ENCODE measurements at places on chromosomes 4 and X.

DNA sequence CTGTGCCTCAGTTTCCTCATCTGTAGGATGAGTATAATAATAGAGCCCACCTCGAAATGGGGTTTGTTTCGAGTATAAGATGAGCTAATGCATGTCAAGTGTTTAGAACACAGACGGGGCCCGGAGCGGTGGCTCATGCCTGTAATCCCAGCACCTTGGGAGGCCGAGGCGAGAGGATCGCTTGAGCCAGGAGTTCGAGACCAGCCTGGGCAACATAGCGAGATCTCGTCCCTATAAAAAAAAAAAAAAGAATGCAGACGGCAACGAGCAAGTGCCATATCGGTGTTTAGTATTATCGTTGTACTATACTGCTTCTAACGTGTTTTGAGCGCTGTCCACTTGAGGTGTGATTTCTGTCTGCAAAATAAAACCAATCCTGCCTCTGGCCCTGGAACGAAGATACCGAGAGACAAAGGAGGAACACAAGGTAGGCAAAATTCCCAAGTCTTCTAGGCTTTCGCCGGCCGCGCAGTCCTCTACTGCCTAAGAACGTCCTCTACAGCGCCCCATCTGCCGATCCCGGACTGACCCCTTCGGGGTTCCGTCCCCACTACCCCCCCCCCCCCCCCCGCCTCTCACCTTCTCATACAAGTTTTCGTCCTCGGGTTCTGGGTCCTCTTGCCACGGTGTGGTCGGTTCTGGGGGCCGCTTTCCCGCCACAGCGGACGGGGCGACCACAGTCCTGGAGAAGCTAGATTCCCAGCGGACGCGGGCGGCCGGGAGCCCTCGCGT is 442 bp downstream of the NDUFB11 start:
- peak; percentile 34 for DNase-seq

DNA sequence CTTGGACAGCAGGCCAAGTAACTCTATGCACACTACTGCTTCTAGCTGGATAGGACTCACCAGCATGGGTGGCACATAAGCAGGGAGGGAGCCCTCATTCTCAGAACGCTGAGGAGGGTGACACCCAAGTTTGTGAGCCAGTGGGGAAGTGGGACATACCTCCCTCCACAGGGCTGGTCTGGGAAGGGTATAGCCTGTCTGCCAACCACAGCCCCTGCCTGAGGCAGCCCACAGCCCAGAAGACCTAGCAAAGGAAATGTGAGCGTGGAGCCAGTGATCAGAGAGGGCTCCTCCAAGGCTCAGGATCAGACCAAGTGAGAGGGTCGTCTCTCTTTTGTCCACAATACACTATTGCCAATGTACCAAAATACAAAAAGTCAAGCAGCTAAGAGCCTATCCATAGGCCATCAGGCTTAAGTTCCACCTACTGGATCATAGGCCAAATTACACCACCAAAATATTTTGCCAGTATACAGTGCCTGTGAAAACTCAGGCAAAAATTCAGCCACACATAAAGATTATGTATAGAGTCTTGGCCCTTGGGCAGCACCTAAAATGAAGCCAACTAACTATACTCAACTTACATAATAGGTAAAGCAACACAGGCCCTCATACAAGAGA is 1203.1 kb downstream of the PCDH18 start:
- DNase-seq: no peak

DNA sequence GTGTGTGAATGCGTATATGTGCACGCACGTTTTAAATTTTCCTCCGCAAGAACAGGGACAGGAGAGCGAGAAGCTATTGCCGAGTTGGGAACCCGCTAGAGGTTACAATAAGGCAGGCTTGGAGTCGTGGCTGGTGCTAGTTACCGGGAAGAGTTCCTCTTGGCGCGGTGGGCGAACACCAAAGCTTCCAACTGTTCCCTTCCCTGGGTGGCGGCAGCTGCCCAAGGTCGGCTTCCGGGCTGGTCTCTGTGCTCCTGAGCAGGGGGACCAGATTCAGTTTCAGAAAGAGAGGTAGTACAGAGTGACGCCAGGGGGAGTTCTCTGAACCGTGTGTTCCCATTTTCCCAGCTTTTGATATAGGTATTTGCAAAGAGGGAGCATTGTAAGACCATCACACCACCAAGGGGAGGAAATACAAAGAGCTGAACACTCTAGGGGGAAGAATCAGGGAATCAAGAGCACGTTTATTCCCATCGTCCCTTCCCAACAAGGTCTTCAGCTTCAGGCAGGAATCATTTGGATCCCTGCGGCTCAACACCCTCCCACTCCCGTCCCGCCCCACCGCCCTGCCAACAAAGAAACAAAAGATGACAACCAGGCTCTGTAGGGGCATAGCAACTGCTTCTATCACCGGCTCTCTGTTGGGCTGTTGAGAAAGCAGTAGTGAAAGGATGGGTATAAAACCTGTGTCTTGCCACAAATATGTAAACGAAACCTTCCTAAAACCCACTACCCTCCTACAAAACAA is 113.6 kb upstream of the TEX13C start:
- peak; percentile 62 for DNase-seq

DNA sequence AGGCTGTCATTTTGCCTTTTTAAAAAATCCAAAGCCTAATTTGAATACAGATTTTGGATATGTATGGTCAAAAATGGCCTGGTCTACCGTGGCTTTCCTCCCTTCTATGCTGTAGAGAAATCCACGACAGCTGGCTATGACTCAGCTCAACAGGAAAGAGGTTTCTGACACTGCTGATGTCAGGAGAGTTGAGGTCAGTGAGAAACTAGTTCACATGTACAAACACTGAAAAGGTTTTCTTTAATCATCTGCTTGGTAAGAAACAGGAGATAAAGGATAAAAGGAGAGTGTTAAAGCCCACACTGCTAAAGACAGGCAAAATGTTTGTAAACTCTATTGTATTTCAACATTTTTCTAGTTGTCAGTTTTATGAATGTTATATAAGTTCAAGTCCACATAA is 113.9 kb downstream of the NYX start:
- no peak for DNase-seq

DNA sequence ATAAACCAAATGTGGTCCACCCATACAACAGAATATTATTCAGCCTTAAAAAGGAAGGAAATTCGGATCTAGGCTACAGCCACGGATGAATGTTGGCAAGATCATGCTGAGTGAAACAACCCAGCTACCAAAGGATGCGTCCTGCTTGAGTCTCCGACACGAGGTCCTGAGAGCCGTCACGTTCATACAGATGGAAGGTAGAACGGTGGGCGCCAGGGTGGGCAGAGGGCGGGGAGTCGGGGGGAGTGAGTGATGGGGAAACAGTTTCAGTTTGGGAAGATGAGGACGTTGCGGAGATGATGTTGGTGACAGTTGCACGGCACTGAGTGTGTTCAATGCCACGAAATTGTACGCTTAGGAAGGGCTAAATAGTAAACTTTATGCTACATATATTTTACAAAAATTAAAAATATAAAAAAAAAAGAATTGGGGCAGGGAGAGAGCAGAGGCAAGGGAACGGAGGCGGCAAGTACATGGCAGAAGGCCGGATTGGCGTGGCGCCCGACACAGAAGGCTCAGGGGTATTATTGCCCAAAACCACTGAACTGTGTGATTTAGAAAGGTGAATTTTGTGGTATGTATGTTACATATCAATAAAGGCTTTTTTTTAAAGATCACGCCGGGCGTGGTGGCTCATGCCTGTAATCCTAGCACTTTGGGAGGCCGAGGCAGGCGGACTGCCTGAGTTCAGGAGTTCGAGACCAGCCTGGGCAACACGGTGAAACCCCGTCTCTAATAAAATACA is 14.8 kb upstream of the MXD4 start:
- no peak for DNase-seq

GRCh38 chr4:88526221-88526815 is 2.7 kb upstream of the PYURF start:
- DNase-seq: no peak

DNA sequence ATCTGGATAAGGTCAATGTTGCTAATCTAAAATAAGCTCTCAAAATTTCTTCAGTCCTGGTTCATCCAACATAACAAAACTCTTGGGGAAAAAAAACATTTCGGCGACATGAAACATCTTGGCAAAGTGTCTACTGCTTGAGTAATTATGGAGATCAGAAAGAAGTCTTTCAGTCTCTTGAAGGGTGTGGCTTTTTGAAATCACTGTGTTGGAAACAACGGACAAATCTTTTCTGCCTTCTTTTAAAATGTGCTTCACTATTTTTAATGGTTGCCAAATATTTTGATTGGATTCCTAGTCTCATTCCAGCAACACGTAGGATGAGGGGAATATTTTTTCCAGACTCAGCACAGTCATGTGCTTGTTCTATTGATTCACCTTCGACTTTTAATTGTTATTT is 138.6 kb downstream of the KLHL8 start:
- no peak for DNase-seq

- no peak for DNase-seq
Measured at GRCh38 chr4:115923152-115923551, 809.7 kb upstream of the NDST4 start.

- DNase-seq: no peak
Measured at GRCh38 chr4:56102601-56103000, 153.9 kb downstream of the CEP135 start.

GRCh38 chr4:87309625-87310024 is 13.1 kb downstream of the HSD17B13 start:
- no peak for DNase-seq

GRCh38 chrX:34632384-34632783 is 24.7 kb downstream of the TMEM47 start:
- DNase-seq: no peak

DNA sequence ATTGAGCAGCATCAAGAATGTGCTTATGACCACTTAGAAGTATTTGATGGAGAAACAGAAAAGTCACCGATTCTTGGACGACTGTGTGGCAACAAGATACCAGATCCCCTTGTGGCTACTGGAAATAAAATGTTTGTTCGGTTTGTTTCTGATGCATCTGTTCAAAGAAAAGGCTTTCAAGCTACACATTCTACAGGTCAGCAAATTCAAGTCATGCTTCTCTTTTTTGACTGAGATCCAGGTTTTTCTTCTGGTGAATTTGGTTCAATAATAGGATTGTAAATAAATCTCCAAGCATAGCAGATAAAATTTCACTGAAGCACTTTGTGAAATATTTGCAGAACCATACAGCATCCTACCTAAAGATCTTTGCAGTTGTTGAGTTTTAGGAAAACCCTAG is 218.1 kb downstream of the TLL1 start:
- DNase-seq: peak; percentile 48

- DNase-seq: no peak
Measured at GRCh38 chr4:2797545-2798305, 4.8 kb downstream of the SH3BP2 start.

- DNase-seq: no peak
Measured at GRCh38 chr4:88533088-88533790, 9.7 kb upstream of the PYURF start.

DNA sequence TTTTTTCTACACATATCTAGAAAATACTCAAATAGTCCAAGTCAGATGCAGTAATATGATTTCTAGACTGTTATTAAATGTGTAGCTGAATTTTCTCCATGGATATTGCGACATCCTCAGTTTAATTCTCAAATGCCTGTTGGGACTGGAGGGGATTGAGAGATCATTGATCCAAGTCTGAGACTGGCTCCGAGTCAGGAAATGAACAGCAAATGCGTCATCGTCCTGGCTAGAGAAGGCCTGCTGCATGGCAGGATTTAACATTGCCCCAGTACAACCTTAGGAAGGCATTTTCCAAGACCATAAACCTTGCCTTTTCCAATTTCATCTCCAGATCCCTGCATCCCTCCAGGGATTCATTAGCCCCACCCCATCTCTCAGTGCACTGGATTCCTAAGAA is 56.6 kb upstream of the SLC6A14 start:
- no peak for DNase-seq

- DNase-seq: no peak
Measured at GRCh38 chr4:142741995-142742394, 104.1 kb downstream of the INPP4B start.

GRCh38 chr4:138037696-138038095 is 204.5 kb downstream of the SLC7A11 start:
- no peak for DNase-seq

DNA sequence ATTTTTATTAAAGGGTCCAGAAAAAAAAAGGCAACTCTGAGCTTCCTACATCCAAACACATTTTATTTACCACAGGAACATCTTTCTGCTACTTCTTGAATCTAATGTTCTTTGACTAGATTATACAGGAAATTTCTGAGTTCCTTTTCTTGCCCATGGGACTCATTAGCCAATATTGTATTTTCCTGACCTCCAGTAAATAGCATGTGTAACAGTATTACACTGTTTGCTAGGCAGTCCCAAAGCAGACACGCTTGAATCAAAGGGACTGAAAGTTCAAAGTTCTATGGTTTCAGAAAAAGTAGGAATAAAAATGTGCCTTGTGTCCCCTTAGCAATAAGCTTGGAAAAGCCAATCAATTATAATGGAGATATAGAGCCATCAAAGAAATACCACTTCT is 57.4 kb downstream of the MOSPD2 start:
- DNase-seq: no peak

Measured in NCI-H1105 treated with DMSO at 0.1 percent for 48 hours (cell line).